NCI-H1105 treated with DMSO at 0.1 percent for 48 hours (cell line): ENCODE measurements at places on chromosomes 16 and 17.
A peak's percentile ranks its signal among the peaks of the same experiment; 100 is the strongest.

- peak; percentile 71 for DNase-seq
Observed at GRCh38 chr16:30953511-30954124, 3.9 kb upstream of the SETD1A start.

- DNase-seq = no peak
Observed at GRCh38 chr16:69934044-69934443, 17.1 kb upstream of the CLEC18A start.

DNA sequence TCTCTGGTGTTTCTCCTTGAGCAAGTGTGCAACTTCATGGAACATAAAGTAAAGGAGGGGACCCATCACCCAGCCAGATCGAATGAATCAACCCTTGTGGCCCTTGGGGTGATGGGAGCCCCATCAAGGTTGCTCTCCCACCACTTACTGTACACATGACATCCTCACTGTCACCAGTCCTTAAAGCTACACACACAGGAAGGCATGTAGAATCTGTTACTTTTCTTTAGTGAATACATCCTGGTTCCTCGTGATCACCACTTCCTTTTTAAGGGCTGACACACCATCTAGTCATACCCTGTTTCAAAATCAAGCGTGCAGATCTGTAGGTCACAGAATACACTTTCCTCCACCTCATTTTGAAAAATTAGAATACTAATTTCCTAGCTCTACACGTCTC lies 22.6 kb upstream of the MPHOSPH6 start:
- DNase-seq = no peak

GRCh38 chr16:4911970-4912386 lies 25.0 kb downstream of the PPL start:
- no peak for DNase-seq

DNA sequence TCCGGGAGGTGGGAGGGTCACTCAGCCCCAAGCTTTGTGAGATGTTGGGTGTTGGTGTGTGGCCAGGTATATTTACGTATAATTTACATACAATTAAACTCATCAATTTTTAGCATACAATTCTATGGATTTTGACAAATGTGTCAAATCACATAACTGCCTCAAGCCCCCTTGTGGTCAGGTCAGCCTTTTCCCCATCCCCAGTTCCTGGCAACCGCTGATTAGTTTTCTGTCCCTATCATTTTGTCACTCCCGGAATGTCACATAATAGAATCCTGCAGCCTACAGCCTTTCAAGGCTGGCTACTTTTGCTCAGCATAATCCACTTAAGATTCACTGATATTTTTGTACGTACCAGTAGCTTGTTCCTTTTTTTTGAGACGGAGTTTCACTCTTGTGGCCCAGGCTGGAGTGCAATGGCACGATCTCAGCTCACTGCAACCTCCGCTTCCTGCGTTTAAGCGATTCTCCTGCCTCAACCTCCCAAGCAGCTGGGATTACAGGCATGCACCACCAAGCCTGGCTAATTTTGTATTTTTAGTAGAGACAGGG lies 19.3 kb upstream of the RAI1 start:
- no peak for DNase-seq

DNA sequence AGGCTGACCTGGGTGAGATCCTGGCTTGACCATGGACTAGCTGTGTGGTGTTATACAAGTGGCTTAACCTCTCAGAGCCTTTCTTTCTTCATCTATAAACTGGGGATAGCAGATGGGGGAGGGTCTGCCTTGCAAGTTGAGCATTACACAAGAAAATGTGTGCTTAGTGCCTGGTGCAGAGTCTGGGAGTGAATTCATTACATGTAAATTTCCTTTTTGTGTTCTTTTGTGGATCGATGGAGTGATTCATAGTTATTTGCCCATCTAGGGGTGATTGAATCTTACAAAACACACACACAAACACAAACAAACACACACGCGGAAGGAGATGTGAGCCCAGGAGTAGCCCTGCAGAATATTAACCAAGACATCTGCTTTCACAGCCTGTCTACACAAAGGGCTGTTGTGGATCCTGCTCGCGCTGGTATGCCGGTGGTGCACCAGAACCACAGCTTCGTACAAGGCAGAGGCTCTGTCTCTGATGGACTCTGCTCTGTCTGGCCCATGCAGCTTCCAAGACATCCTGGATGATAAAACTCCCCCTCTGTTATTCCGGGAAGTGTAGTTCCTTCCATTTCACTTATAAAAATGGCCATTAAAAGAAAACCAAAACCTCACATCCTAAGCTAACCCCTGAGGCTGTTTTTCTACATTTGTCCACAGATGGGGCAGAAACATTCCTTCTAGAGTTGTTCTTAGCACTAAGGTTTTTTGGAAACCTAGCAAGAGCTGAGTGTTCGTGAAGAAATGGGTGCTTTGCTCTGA lies 86.1 kb downstream of the UTP18 start:
- DNase-seq = no peak

- DNase-seq = no peak
Observed at GRCh38 chr17:78958641-78959127, 21.0 kb downstream of the LGALS3BP start.

- DNase-seq = no peak
Observed at GRCh38 chr16:68370581-68371275, 59.9 kb downstream of the PRMT7 start.

DNA sequence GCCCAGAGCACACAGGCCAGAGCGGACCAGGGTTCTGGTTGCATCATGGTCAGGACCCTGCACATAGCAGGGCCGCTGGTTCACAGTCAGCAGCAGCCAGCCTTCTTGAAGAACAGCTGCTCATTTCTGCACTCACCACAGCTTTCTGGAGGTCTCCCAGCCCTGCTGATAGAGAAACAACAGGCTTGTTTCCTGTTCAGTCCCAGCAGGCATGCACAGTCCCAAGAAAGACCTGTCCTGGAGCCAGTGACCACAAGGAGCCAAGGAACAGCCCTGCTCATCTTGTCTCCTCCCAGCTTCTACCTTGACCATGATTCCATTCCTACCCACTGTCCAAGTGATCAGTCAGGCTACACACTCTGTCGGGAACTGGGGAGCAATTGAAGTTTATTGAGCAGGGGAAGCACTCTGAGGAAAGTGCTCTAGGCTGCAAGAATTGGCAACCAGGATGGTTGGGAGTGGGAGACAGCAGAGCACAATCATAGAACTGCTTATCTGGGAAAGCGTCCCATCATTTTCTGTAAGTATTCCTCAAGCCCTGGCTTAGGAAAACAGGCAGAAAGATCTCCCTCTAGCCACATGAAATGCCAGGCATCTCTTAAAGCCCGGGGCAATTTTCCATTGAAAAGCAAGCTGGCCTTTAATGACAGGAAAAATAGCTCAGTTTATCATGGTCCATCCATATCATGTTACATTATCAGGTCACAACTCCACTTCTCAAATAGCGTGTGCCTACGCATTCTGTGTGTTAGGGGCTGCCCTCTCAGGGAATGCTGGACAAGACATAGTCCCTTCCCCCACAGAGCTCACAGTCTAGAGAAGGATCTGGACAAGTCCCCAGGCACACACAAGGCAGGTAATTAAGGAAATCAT lies 155.4 kb upstream of the FOXF1 start:
- no peak for DNase-seq

DNA sequence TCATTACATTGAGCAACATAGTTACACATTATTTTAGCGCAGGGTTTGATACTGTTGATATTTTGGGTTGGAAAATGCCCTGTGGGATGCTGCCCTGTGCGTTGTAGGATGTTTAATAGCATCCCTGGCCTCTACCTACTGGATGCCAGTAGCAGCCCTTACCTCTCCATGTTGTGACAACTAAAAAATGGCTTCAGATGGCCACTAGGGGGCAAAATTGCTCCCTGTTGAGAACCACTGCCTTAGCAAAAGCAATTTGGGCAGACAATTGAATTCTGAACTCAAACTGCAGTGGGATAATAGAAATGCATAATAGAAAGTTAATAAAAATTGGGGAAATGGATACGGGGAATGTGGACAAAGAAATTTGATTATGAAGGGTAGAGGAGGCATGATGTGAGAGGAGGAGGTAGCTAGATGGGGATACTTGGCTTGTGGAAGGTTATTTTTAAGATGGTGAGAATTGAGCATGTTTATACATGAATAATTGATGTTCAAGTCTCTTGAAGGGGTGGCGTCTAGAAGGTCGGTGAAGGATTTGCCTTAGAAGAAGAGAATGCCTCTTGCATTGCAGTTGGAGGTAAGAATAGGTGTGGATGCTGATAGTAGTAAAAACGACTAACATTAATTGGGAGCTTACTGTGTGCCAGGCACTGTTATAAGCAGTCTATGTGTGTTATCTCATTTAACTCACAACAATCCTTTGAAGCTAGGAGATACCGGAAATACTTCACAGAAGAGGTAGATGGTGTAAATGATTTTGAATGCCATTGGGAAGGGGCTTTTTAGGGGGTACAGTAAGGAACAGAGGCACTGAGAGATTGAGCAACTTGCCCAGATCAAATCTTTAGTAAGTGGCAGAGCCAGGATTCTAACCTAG lies 19.0 kb downstream of the HEATR9 start:
- DNase-seq = peak; percentile 55

GRCh38 chr16:58000706-58001676 lies at the start of gene USB1:
TSS of gene USB1 (plus strand) at chr16:58001407. CDS start at chr16:58001484, 77 bp downstream.
- DNase-seq = peak; percentile 64

GRCh38 chr16:6835941-6836340 lies 496.7 kb upstream of the RBFOX1 start:
- DNase-seq = no peak

GRCh38 chr16:3998793-3999478 lies 117.3 kb downstream of the ADCY9 start:
- no peak for DNase-seq

GRCh38 chr16:52498328-52499059 lies 48.4 kb downstream of the TOX3 start:
- DNase-seq = no peak

GRCh38 chr17:45282683-45283644 lies 21.1 kb upstream of the SPATA32 start:
- DNase-seq = no peak

- no peak for DNase-seq
Observed at GRCh38 chr16:19861811-19862327, 22.8 kb downstream of the GPRC5B start.

GRCh38 chr16:14955546-14956231 lies 18.4 kb downstream of the NPIPA1 start:
- DNase-seq = no peak

DNA sequence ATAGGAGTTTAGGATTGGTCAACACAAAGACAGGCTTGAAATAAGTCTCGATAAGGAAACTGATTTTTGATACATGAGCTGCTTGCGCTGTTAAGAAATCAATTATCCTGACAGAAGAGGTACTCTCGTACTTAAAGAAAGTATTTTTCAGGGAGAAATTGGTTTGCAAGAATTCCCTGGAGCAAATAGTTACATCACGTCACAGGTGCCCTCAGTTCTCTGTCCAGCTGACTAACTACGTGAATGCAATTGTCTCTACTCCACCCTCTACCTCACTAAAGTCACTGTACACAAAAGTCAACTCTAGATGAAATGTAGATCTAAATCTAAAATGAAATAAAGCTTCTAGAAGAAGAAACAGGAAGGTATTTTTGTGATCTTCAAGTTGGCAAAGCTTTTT lies 130.6 kb upstream of the KCNJ16 start:
- no peak for DNase-seq

DNA sequence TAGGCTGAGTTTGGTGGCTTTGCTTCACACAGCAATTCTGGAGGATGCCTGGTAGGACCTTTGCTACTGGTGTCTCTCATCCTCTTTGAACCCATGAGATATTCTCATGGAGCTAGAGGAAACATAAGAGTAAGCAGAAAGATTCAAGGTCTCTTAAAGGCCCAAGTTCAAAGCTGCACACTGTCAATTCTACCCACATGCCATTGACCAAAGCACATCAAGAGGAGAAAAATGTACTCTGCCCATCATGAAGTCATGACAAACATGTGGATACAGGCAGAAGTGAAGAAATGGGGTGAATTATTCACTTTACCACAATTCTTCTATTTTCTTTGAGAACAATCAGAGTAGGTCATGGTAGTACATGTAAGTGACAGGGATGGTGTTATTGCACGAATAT lies 13.1 kb downstream of the SKA2 start:
- no peak for DNase-seq

DNA sequence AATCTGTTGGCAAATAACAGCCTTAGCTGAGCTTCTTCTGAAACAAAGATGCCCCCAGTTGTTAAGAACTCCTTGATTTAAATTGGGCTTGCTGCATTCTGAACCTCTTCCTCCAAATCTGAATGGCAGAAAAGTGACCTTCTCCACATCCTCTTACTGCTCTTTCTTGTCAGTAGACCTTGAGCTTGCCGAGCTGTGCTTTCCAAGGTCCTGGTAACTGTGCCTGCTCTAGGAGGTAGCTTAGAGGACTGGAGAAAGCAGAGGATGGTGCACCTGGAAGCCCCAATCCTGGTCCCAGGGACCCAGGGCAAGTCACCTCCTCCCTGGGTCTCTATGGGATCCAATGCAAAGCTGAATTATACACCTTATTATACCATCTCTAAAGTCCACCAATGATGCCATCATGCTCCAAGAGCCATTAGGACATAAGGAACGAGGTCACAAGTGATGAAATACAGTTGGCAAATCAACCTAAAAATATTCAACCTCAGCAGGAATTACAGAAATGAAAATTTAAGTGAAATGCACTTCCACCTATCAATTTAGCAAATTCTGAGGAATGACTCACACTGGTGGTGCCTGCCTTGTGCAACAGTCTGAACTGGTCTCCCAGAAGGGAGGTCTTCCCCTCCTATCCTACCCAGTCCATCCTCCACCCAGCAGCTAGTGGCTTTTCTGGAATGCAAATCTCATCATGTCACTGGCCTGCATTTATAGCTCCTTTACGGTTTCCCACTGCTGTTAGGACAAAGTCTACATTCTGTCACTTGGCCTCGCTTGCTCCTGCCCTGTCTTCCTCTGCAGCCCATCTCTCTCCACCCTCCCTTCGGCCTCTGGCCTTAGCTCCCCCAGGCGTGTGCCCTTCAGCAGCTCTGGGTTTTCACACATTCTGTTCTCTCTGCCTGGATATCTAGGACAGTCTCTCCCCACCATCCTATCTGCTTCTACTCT lies 36.6 kb downstream of the TOM1L2 start:
- no peak for DNase-seq

DNA sequence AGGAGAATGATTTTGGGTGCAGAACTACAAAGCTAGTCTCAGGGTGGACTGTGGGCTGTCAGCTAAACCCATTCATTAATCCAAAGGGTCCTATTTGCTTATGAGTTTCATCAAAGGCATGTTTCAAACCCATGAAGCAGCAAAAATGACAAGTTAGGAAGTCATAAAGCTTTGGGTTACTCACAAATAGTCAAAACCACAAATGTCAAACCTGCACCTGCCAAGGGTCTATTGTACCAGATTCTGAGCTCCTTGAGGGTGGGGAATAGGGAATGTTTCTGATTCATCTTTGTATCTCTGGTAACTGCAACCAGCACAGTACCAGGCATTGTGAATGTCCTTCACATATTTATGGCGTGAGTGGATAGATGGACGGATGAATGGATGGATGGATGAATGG lies 317.7 kb downstream of the MAF start:
- no peak for DNase-seq

- DNase-seq = no peak
Observed at GRCh38 chr17:48871551-48872351, 20.8 kb upstream of the ATP5MC1 start.

- peak; percentile 99 for DNase-seq
Observed at GRCh38 chr17:7204828-7205461, 14.7 kb downstream of the DLG4 start.
